ENCODE measurements at places on chromosomes 6 and 20.
A peak's percentile ranks its signal among the peaks of the same experiment; 100 is the strongest.

DNA sequence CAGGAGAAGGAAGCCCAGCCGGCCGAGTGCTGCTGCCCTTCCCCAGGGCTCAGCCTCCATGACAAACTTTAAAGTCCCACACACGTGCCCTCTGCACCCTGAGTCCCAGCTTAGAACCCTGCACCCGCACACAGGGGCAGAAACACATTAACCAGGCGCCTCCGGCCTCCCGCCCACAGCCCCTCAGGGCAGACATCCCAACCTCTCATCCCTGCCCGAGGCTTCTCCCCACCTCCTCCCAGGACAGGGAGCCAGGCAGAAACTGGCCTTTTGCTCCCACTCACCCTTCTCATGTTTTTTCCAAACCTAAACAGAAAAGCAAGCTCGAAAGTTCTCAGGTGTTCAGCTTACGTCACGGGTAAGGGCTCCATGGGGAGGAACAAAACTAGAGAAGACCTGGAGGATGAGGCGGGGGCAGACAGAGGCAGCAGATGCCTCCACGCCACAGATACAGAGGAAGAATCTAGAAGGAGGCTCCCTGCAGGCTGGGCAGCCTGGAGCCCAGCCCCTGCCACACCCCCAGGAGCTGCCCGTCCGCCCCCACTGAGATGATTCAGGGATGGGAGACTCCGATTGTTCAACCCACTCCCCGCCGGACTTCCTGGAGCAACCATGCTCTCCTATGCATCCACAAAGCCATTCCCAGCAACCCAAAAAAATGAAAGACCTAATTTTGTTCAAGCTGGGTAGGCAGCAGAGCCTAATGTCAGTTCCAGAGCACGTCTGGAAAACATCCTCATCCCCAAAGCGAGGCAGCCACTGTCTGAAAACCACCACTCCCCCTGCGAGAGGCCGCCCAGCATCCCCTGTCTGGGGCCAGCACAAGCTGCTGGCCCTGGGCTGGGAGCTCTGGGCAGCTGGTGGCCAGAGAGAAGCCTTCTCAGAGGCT is 8.8 kb downstream of the KCNQ2 start:
- DNase-seq: no peak

DNA sequence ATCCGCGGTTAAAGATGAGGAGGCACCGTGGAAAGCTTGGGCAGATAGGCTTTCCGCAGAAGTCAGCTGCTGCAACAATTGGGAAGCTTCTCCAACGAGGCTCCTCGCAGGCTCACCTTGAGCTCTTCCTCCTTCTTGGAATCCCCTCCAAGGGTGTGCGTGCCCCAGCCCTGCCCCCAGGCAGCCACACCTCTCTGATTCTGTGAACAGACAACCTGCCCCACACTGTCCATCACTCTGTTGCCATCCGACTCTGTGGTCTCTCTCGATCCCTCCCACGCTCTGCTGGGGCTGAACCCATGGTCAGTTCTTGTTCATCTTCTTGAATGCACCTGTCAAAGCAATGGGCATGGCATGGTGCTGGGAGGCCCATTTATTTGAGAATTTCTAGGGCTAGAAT is 31.5 kb downstream of the PACSIN1 start:
- DNase-seq: no peak

DNA sequence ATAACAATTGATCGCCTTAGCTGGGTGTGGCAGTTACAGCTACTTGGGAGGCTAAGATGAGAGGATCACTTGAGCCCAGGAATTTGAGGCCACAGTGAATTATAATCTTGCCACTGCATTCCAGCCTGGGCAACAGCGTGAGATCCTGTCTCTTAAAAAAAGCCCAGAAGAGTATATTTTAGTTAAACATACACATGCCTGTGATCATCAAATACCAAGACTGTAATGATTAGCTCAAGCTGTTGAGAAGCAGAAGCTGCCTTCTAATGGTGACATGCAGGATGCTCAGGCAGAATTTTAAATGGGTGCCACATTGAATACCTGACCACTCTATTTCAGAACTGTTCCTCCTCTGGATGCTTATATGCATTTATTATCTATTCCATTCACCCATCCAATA is 8.9 kb upstream of the TMEM14A start:
- DNase-seq: no peak

DNA sequence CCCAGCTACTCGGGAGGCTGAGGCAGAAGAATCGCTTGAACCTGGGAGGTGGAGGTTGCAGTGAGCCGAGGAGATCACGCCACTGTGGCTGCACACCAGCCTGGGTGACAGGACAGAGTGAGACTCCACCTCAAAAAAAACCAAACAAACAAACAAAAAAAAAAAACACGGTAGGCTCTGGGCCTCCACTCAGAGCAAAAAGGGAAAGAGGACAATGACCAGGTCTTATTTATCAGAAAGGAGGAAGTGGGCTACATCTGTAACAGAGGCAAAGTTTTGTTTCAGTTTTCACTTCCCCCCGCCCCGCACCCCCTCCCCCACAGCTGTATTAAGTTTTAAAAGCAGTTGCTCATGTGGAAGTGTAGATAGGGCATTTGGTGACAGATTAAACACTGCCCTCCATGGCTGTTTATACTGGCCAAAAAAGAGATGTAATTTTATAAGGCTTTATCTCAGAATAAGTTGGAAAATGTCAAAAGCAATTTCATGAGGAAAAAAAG is 114.6 kb downstream of the RCAN2 start:
- DNase-seq: no peak

DNA sequence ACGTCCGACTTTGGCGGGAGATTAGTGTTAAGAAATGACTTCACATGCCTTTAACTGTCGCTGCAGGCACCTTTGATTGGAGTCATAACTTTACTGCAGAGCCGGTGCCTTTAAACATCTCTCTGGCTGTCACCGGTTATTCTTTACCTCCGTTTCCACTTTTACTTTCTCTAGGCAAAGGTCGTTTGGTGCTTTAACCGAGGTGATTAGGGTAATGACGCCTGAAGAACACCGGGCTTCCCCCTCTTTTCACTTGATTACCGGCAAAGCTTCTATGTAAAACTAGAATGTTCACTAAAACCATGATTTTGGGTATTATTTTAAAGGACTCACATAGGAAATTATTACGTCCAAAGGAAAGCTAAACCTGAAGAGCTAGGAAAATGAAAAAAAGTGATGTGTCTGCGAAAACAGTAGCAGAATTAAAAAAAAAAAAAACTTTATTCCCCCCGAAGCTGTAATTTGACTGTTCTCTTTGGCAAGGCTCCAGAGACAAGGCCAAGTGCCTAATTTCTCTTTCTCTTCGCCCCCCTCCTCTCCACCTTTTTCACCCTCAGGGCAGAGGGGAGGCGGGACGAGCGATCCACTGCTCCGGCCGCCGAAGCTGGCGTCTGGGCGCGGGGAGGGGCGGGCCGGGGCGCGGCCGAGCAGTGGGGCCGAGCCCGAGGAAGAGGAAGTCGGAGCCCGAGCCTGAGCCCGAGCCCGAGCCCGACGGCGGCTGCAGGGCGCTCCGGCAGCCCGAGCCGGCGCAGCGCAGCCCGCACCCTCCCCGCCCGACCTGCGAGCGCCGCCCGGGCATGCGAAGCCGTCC is at the start of gene PLEKHG1:
Gene PLEKHG1 (plus strand): TSS at position 687 of the 811 bp plus-strand sequence. CDS start 133,797 bp downstream, outside the sequence.
- peak; percentile 29 for DNase-seq

DNA sequence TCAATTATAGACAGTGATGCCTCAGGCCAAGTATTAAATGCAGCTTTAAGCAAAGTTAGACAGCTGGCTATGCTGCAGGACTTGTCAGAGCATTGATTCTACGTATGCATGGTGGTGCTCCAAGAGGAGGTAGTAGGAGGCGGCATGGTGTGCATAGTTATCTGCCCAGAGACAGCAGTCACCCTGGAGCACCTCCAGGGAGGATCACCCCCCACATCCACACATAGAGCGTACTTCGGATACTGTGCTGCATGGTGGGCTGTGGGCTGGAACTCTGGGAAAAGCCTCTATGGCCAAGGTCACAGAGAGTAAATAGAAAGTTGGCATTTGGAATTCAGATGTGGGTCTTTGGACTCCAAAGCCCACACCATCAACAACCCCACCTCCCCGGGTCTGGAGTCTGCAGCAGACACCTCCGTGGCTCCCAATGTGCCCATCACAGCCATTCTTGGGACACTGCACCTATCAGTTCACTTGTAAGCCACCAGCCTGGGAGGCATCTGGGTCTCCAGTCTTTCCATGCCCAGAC is 64.5 kb upstream of the STX16 start:
- no peak for DNase-seq

DNA sequence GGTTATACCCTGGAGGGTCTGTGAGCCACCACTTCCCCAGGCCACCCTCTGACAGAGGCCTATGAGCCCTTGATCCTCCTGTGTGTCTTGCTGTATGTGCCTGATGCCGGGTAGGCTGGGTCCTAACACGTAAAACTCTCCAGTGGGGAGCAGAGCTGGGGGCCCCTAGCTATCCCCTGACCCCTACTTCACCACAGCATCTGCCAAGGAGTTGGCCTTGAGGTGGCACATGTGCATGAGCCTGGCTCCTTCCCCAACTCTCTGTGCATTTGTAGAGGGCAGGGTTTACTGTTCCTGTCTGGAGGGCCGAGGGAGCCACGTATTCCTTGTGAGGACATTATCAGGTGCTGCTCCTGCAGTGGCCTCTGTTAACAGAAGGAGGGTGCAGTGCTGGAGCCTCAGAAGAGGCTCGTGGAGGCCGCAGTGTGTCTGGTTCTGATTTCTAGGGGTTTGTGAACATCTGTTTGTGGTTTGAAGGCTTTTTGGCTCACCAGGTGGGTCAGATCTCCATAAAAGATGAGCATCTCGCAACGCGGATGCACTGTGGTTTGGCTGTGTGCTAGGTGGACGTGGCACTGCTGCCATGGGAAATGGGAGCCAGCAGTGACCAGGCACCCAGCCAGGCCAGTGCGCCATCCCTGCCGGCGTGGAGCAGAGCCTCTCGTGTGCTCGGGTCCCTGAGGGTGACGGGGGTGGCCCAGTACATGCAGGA is 152.1 kb downstream of the DTNBP1 start:
- no peak for DNase-seq

GRCh38 chr6:9484091-9484490 is 930.8 kb downstream of the TFAP2A start:
- DNase-seq: no peak

GRCh38 chr20:38945012-38945411 is 17.1 kb upstream of the DHX35 start:
- no peak for DNase-seq

- DNase-seq: no peak
These were observed 34.2 kb upstream of the SRPK1 start for GRCh38 chr6:35955071-35955470.

- no peak for DNase-seq
These were observed 241.9 kb downstream of the ADGRB3 start for GRCh38 chr6:68876792-68877493.

Data from hematopoietic multipotent progenitor cell treated with erythropoietin and hydrocortisone succinate and interleukin-3 and kit ligand, for 15 days (in vitro differentiated cells).